ENCODE measurements at places on chromosomes 6 and 20.

DNA sequence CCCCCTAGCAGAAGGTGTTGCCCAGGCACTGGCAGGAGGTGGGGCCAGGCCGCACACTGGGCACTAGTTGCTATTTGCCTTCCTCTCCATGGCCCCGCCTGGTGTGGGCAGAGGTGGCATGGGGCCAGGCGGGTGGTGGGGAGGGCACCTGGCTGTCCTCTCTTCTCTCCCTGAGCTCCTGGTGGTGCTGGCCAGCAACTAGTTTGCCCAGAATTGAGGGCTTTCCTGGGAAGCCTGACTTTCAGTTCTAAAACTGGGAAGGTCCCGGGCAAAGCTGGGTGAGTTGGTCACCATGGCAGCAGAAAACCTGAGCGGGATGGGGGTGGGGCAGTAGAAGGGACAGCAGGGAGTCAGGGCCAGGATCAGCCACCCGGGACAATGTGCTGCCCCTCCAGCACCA is 48.2 kb downstream of the RBM38 start:
- peak; percentile 73 for DNase-seq

GRCh38 chr20:297098-297924 is at the start of gene ZCCHC3:
Gene ZCCHC3, plus strand, starts transcription at chr20:297570. Its CDS starts 17 bp downstream, at chr20:297587.
- peak; percentile 71 for DNase-seq

DNA sequence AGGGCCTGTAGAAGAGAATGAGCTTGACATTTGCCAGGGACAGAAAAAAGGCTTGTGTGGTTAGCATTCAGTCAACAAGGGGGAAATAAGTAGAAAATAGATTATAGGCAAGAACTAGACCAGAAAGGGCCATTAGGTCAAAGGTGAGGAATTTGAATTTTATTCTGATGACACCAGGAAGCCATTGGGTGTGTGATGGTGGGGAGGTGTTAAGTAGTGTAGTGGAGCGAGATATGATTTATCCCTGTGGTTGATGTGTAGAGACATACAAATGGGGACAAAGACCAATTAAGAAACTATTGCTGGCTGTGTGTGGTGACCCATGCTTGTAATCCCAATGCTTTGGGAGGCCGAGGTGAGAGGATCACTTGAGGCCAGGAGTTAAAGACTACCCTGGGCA is 11.0 kb downstream of the DSTN start:
- no peak for DNase-seq

DNA sequence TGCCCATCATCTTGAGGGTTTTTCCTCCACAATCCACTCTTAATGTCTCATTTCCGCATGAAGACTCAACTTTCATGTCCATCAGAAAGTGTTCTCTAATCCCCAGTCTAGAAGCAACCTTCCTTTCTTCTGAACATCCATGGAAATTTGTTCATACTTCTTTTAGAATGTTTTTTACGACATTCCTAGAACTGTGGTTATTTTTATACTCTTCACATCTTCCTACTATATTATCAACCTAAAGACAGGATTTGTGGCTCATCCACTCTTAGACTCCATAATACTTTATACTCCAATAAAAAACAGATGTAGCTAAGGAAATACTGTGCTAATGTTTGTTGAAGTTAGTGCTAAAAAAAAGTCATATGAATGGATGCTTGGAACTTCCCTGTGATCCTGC is 1.4 kb upstream of the CAP2 start:
- DNase-seq, result no peak

DNA sequence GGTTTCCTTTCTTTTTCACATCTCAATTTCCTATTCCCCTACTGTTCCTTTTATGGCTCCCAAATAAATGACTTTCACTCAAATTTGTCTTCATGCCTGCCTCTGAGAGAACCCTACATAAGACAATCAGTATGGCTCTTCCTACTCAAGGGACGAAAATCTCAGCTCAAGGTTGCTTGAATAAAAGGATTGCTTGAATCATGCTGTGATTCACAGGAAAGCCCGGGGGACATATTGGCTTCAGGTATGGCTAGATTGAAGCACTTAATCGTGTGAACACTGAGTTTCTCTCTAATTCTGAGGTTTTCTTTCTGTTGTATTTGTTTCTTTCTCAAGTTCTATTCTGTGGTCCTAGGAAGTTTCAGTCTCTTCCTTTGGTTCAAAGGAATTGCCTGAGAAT is 140.3 kb upstream of the SULF2 start:
- DNase-seq, result no peak

DNA sequence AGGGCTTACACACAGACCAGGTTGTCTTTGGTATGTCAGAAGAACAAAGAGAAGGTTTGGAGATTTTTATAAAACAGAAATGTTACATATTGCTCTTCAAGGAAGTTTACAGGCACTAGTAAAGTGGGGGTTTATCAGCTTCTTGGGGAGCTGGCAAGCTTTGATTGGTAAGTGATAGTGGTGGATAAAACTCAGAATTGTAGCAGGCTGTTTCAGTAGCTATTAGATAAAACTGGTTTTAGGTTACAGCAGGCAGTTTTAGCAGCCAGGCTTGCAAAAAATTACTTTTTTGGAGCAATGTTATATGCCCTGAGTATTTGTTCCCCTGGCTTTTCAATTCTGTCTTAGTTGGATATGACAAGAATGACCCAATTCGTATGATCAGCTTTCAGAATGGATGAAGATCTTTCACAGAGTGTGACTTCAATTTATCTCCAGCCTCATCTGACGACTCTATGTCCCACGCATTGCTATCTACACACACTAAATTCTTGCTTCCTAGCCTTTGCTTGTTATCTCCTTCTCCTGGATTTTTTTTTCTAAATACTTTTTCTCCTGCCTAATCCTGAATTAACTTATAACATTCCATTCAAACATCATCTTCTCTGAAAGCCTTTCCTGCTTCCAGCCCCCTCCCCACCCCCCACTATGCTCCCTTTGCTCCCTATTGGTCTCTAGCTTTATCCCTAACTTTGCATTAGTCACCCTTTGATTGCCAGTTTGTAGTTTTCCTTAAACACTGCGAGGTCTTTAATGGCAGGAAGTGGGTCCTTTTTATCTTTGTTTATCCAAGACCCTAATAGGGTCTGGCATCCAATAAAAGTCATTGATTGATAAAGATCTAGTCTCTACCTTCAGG is 1.0 kb upstream of the TOMM34 start:
- no peak for DNase-seq

DNA sequence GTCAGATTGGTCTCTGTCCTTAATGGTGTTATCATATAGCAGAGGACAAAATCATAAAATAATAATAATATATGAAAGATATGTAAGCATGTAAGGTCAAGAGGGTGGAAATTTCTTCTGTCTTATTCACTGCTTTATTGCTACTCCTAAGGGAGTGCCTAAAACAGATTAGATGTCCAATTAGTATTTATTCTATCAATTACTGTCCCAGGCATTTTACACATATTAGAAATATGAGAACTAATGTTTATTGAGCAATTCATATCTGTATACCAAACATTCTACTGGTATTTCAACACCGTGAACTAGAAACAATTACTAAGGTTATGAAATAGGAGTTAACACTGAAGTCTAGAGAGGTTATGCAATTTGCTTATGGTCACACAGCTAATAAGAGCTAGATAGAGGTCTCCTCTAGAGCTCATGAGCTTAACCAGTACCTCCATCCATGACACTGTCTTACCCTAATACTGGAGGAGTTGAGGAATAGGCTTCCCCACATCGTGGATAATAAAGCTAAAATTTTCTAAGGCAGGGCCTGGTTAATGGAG is 302.3 kb downstream of the PLCB1 start:
- DNase-seq, result no peak

GRCh38 chr6:29005183-29005885 is at the start of gene ZNF311:
Gene ZNF311, minus strand, starts transcription at chr6:29005315. Its CDS starts 1,361 bp downstream, at chr6:29003954.
- no peak for DNase-seq

DNA sequence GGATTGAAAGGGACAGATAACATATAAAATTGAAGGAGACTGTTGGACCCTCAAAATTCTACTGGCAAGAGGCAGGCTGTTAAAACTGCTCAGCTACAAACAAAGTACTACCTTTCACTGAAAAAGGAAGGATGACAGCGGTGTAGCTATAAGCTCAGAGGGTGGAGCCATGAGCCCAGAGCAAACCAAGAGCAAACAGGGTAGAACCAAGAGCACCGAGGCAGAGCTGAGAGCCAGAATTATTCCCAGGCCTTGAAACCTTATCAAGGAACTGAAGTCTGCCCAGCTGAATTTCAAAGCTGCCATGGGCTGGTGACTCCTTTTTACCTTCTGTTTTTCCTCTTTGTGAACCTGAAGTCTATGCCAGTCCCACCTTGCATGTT is 74.7 kb upstream of the SLC4A11 start:
- peak; percentile 59 for DNase-seq

GRCh38 chr6:160967833-160968232 is 23.7 kb upstream of the MAP3K4 start:
- no peak for DNase-seq

DNA sequence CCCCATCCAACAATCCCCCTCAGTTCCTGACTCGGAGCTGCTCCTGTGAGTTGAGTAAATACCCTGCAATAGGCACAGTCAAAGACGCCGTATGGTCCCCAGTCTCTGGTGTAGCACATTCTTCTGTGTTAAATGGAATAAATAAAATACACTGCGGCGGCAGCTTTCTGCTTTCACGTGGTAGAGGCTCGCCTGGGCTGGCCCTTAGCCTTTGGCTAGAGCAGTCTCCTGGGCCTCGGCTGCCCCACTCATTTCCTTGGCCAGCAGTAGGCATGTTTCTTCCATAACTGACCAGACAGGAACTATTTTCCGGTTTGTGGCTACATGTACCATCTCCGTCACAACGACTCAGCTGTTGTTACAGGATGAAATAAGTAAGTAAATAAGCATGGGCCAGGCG is 20.7 kb downstream of the SERPINB6 start:
- no peak for DNase-seq

GRCh38 chr6:3884007-3884745 is 35.0 kb downstream of the FAM50B start:
- DNase-seq, result no peak

- no peak for DNase-seq
These were observed 71.7 kb upstream of the SGK1 start for GRCh38 chr6:134389658-134390057.

DNA sequence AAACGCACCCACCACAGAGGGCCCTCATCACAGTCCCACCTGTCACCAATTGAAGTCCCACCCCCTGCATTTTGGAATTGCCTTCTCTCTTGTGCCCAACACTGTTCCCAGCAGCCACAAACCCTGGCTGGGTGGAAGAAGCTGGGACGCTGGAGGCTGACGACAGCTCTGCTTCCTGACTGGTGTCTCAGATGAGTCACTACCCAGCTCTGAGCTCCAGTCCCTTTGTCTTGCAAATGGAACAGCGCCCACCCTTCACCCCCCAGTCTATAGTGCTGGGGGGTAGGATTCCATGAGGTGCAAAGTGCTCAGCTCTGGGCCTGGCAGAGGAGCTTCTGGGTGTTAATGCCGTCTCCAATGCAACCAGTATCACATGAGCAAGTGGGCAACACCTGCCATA is 85.3 kb downstream of the DLGAP4 start:
- DNase-seq, result no peak

DNA sequence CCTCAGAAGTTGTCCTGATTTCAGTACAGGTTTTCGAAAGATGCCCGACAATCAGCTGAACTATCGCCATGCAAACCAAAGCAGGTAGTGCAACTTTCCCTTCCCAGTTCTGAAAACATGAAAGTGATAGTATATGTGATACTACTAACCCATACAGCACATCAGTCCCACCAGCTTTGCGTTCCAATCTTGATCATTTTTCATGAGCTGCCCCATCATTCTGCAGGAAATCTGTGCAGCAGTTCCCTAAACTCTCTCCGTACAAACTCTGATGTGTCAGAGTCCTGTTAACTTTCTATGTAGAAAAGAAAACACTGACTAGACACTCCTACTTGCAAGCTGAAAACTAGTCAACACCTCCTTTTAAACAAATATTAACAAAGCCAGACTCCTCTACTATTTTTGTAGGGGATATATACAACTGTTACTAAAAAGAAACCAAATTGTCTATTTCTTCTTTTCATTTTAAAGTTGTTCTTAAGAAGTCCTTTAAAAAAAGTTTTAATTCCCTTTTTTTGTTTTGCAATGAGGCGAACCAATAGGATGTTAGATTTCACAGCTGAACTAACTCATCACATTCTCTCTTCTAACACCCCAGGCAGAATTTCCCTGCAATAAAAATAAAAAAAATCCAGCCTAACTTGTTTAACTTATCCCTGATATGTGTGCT is 99.6 kb upstream of the DST start:
- DNase-seq, result no peak

DNA sequence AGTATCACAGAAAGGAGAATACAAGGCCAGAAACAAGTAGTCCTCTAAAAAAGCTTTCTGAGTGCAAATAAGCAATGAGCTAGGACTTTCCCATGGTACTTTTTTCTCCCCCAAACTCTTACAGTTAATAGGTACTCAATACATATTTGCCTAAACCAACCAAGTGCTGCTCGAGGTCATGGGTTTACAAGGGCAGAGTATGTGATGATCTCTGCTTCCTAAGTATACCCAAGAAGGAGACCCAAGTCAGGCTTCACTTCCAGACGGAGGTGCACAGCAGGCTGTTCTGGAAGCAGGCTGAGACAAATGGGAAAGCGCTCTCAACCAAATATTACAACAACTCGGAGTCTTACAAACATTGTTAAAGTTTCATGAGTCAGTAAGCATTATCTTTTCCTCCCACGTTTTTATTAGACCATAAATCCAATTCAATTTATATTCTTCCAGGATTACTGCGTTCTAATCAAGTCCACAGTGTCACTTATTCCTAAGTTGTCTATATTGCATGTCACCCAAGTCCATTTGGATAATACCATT is 8.1 kb downstream of the FYN start:
- peak; percentile 79 for DNase-seq

- no peak for DNase-seq
These were observed 15.5 kb downstream of the EEF1E1 start for GRCh38 chr6:8086755-8087306.

GRCh38 chr6:32668226-32668747 is 1.8 kb upstream of the HLA-DQB1 start:
- peak; percentile 54 for DNase-seq

- DNase-seq, result no peak
These were observed 79.0 kb downstream of the TRERF1 start for GRCh38 chr6:42372699-42373098.

DNA sequence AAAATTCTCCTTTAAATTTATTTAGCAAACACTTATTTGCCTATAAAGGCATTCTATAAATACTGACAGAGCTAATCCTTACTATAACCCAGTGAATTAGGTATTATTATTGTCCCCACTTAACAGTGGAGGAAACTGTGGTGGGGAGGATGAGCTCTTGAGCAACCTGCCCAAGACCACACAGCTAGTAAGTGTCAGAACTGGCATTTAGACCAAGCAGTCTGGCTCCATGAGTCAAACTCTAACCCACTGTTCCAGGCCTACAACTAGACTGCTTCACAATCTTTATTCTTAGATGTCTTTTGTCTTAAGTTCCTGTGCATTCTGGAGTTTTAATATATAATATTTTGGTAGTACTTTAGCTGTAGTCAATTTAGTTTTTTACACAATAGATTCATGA is 530.8 kb downstream of the BCKDHB start:
- no peak for DNase-seq

DNA sequence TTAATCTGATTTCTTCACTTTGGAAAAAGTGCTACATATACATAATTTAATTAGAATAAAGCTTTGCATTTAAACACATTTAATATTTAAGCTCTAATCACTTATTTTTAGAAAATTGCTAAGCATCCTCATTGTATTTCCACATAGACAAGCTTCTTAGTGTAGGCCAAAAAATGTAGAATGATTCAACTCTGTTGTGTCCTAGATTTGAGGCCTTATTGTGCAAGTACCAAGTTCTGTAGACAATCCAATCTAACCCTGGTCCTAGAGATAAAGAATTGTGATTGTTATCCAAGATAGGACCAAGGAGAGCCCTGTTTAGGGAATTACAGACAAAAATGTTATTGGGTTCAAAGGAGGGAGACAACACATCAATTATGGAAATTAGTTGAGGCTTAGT is 27.6 kb downstream of the MRAP2 start:
- DNase-seq, result no peak

GRCh38 chr6:19705606-19706005 is 131.6 kb upstream of the ID4 start:
- no peak for DNase-seq
